ENCODE measurements at places on chromosomes 4 and X. TPM values are rescaled to one million over a fixed set of nuclear protein-coding genes. Genes with fewer than 3 reads are reported as not detected.
A peak's percentile ranks its signal among the peaks of the same experiment; 100 is the strongest.

The SUPT20HL1 gene
- not detected for total RNA-seq

The PCDH7 gene
- total RNA-seq: 56.0 TPM

The GLUD2 gene
- total RNA-seq: 1.7 TPM

The STATH gene
- total RNA-seq: not detected

The NR3C2 gene
- 18.4 TPM for total RNA-seq

The CTAG1B gene
- not detected for total RNA-seq

The DIPK2B gene
- 9.3 TPM for total RNA-seq

The ETDA gene
- not detected for total RNA-seq

DNA sequence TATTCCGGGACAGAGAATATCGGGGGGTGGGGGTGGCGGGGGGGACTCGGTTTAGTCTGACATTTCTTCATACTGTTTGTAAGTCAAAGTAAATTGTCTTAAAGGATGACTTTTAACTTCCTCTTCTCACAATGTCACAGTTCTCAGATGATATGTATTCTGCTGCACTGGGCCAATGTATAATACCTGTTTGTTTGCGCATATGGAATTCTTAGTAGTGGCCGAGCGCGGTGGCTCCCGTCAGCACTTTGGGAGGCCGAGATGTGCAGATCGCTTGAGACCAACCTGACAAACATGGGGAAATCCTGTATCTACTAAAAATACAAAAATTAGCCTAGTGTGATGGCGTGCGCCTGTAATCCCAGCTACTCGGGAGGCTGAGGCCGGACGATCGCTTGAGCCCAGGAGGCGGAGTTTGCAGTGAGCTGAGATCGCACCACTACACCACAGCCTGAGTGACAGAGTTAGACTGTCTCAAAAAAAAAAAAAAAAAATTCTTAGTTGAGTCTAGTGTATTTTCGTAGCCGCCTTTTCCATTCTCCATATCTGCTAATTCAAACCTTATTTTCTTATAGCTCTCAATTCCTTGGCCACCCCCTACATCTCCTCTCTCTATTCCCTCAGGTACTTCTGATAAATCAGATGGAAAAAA lies 851 bp downstream of the POLR2B start:
- H3K27me3 ChIP-seq: no peaks in the 10 kb centered on the region
- peak overlapping the region; percentile 94 for H3K27ac ChIP-seq
- H3K4me3 ChIP-seq: peak overlapping the region; percentile 97
- H3K36me3 ChIP-seq: no peaks in the 10 kb centered on the region
- peaks cover 81% of the 10 kb centered on the region for H3K4me1 ChIP-seq

- H3K36me3 ChIP-seq: no peaks in the 10 kb centered on the region
- no peaks in the 10 kb centered on the region for H3K4me1 ChIP-seq
- no peak overlapping the region for H3K4me3 ChIP-seq
- DNase-seq: no peak
- H3K27me3 ChIP-seq: no peaks in the 10 kb centered on the region
These were observed 69.3 kb downstream of the YIPF6 start for GRCh38 chrX:68568136-68568535.

- no peak overlapping the region for H3K4me3 ChIP-seq
- DNase-seq: no peak
- H3K27ac ChIP-seq: no peak overlapping the region
- H3K36me3 ChIP-seq: no peaks in the 10 kb centered on the region
These were observed 841.6 kb upstream of the AADAT start for GRCh38 chr4:170931321-170931720.

- no peak overlapping the region for H3K4me3 ChIP-seq
- no peaks in the 10 kb centered on the region for H3K27me3 ChIP-seq
- no peak overlapping the region for H3K27ac ChIP-seq
These were observed 283.6 kb downstream of the FRMPD4 start for GRCh38 chrX:12421918-12422317.

- peaks cover 68% of the 10 kb centered on the region for H3K4me1 ChIP-seq
- peak; percentile 4 for DNase-seq
- H3K27ac ChIP-seq: peak overlapping the region; percentile 92
- no peak overlapping the region for H3K4me3 ChIP-seq
- no peaks in the 10 kb centered on the region for H3K27me3 ChIP-seq
These were observed 30.2 kb upstream of the SPON2 start for GRCh38 chr4:1202526-1203011.

- H3K4me3 ChIP-seq: no peak overlapping the region
- no peaks in the 10 kb centered on the region for H3K27me3 ChIP-seq
- no peak for DNase-seq
- no peaks in the 10 kb centered on the region for H3K4me1 ChIP-seq
These were observed 242.7 kb upstream of the ETNPPL start for GRCh38 chr4:109005523-109005922.

DNA sequence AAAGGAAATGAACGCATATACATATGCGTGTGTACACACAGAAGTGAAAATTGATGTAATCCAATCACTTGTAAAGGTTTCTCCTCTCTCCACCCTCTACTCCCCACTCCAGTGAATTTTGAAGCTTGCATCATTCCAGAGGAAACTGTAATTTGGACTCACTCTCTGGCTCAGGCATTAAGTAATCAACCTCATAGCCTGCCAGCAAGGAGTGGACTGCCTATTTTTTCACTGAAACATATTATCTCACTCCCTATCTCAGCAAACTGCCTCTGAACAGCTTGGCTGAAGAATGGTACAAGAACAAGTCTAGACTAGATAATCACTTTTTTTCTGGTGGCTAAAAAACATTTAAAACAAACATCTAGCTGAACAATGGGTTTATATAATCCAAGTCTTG lies 124.2 kb downstream of the C4orf51 start:
- H3K27me3 ChIP-seq: no peaks in the 10 kb centered on the region
- no peaks in the 10 kb centered on the region for H3K36me3 ChIP-seq
- no peak overlapping the region for H3K27ac ChIP-seq
- H3K4me1 ChIP-seq: no peaks in the 10 kb centered on the region
- DNase-seq: no peak

DNA sequence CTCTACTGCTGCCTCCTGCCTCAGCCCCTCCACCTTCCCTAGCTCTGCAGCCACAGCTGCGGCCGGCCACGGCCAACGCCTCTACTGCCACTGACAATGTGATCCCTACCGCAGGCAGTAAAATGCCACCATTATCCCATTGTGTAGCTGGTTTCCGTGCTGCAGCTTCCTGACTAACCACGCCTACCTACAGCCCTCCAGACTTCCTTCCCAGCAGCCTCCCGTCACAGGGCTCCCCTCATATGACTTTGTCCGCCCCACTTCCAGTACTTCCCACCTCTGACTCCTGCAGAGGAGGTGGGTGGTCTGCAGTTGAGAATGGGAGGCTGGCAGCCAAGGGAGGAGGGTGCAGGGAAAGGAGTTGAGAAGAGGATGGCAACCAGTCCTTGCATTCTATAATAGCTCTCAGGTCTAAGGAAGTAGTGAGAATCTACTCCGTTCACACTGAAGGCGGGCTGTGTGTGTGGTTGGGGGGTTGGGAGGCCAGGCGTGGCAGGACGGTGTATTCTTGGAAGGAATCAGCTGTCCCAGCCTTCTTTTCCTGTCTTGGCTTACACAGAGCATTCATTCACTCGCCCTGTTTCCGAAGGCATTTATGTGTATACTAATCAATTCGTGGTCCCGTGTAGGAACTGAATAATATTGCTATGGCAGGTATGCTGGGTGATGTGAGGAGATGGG lies 33.1 kb upstream of the USP51 start:
- H3K27me3 ChIP-seq: no peaks in the 10 kb centered on the region
- no peak overlapping the region for H3K4me3 ChIP-seq
- H3K27ac ChIP-seq: no peak overlapping the region
- no peak for DNase-seq

DNA sequence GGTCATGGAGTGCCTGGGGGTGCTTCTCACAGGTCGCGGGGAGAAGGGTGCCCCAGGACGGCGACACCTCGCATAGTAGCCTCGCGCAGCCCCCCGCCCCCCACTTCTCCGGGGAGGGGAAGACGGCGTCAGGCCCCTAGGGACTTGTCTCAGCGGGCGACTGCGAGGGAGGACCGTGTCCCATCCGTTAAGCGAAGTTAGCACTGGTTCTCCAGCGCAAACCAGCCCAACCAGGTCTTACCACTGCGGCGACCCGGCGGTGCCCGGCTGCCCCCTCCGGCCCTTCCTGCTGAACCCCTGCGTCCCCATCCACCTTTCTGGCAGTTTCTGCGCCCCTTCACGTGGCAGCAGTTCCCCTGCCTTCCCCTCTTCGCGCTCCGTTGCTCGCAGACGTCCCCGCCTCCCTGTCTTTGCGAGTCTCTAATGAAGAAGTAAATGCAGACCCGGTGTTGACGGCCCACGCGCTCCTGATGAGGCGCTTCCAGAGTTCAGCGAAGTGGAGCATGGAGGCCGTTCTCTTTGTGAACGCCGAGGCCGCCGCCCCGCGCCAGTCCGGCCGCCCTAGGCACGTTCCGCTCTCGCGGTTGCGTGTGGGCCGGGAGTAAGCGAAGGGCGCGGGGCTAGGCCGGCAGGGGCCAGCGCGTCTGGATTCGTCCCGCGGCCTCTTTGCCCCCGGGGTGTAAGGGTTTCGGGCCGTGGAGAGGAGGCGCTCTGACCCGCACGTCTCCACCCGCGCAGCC lies 3.0 kb downstream of the SLIT2 start:
- DNase-seq: no peak
- peaks cover 29% of the 10 kb centered on the region for H3K4me1 ChIP-seq
- H3K27ac ChIP-seq: peak overlapping the region; percentile 9
- peaks cover 37% of the 10 kb centered on the region for H3K27me3 ChIP-seq
- no peaks in the 10 kb centered on the region for H3K36me3 ChIP-seq
- peak overlapping the region; percentile 78 for H3K4me3 ChIP-seq

- no peaks in the 10 kb centered on the region for H3K36me3 ChIP-seq
- no peak overlapping the region for H3K4me3 ChIP-seq
- no peaks in the 10 kb centered on the region for H3K27me3 ChIP-seq
These were observed 56.7 kb downstream of the CLDN34 start for GRCh38 chrX:10023821-10024220.

DNA sequence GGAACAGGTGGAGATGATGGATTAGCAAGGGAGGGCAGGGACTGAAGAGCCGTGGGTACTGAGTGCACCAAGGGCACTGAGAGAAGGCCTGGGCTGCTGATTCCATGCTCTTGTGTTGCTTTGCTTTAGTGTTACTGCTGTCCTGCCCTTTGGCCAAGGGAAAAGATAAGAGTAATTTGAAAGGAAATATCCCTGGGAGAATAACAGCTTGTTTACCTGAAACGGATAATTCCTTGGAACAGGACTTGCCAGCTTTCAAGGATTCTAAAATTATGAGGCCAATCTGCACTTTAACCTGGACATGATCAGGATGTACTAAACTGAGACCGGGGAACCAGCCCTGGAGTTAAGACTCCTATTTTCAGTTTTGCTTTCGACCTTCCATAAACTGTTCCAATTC lies 20.4 kb downstream of the FAM9C start:
- DNase-seq: no peak
- H3K27ac ChIP-seq: no peak overlapping the region
- H3K4me1 ChIP-seq: peaks cover 6% of the 10 kb centered on the region
- no peak overlapping the region for H3K4me3 ChIP-seq
- no peaks in the 10 kb centered on the region for H3K27me3 ChIP-seq

GRCh38 chrX:14899607-14900006 lies 26.4 kb downstream of the MOSPD2 start:
- DNase-seq: no peak
- H3K27ac ChIP-seq: no peak overlapping the region
- peaks cover 7% of the 10 kb centered on the region for H3K36me3 ChIP-seq
- H3K27me3 ChIP-seq: no peaks in the 10 kb centered on the region
- no peak overlapping the region for H3K4me3 ChIP-seq

- no peak overlapping the region for H3K27ac ChIP-seq
- H3K36me3 ChIP-seq: no peaks in the 10 kb centered on the region
- no peaks in the 10 kb centered on the region for H3K27me3 ChIP-seq
- H3K4me3 ChIP-seq: no peak overlapping the region
- peak; percentile 6 for DNase-seq
These were observed 515.4 kb downstream of the ZNF674 start for GRCh38 chrX:46029777-46030176.

DNA sequence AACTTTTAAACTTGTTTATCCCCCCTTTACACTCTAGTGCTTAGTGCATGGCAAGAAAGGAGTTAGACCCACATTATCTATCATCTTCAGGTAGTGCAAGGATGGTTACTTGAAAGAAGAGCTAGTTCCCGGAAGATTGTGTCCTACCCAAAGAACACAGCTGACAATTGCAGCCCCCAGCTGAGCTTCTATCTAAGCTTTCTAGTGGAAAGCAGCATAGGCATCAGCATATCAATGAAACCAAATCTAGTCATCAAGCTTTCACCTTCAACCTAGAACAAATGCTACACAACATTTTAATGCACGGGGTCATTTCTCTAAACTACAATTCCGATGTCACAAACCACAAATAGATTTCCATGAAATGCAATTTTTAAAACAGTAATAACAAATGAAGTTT lies 88.9 kb upstream of the TFDP3 start:
- peaks cover 23% of the 10 kb centered on the region for H3K36me3 ChIP-seq
- no peak overlapping the region for H3K27ac ChIP-seq
- peaks cover 19% of the 10 kb centered on the region for H3K4me1 ChIP-seq
- no peak overlapping the region for H3K4me3 ChIP-seq
- DNase-seq: no peak

DNA sequence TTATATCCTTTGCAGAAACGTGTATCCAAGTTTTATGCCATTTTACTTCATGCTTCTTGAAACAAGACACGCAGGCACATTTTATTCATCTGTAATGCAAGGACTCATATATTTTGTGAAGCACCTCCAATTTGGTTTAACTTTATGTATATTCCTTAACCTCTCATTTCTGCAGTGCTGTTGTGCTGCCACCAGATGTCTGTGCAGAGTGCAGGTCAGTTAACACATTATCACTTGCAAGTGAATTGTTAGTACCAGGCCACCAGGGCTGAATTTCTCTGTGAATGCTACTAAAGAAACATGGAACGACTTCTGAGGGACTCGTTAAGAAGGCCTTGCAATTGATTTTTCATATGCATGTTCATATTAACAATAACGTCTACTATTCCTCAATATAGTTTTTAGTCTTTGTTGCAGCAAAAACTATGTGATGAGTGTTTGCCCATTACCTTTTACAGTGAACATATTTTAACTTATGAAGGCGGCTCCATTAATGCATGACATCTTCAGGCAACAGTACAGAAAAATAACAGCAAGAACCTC lies 770.3 kb downstream of the NLGN4X start:
- H3K4me3 ChIP-seq: no peak overlapping the region
- no peak for DNase-seq
- no peaks in the 10 kb centered on the region for H3K27me3 ChIP-seq
- no peak overlapping the region for H3K27ac ChIP-seq
- no peaks in the 10 kb centered on the region for H3K36me3 ChIP-seq
- H3K4me1 ChIP-seq: no peaks in the 10 kb centered on the region

- peak within 1 kb of the TSS; percentile 46 for H3K4me3 ChIP-seq
- H3K4me1 ChIP-seq: no peaks in the 10 kb centered on the region
- H3K36me3 ChIP-seq: no peaks in the 10 kb centered on the region
- peaks cover 15% of the 10 kb centered on the region for H3K27me3 ChIP-seq
- DNase-seq: no peak
These were observed at the start of gene GPR173 for GRCh38 chrX:53048169-53049126. TSS of gene GPR173 (plus strand) at chrX:53048789. CDS start at chrX:53076622, 27,833 bp downstream.

DNA sequence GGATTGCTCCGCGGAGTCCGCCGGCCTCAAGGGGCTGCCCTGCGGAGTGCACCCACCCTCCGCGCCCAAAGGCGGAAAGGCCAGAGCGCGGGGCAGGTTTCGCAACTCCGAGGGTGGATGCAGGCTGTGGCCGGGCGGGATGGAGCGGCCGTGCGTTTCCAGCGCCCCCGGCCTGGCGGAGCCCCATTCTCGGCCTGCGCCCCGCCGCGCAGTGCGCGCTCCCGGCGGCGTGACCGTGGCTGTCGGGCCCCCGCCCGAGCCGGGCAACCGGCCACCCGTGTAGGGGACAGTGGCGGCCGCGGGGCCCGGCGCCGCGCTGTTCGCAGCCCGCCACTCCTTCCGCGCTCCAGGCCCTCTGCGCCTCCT lies 331 bp downstream of the SETD7 start:
- H3K36me3 ChIP-seq: no peaks in the 10 kb centered on the region
- H3K27me3 ChIP-seq: no peaks in the 10 kb centered on the region
- no peak for DNase-seq
- peaks cover 49% of the 10 kb centered on the region for H3K4me1 ChIP-seq
- peak overlapping the region; percentile 98 for H3K27ac ChIP-seq
- peak overlapping the region; percentile 80 for H3K4me3 ChIP-seq
